OCI-LY7 (cell line): ENCODE measurements at places on chromosomes 1 and 21. TPM values are rescaled to one million over a fixed set of nuclear protein-coding genes. Genes with fewer than 3 reads are reported as not detected.

The NOTCH2NLA gene
- 31.1 and 36.4 TPM in 2 replicates for total RNA-seq

GRCh38 chr1:156052862-156053767 lies 483 bp downstream of the UBQLN4 start:
- DNase-seq: peak; percentile 78

The FAM78B gene
- total RNA-seq: not detected in 2 replicates

- no peak for DNase-seq
Observed at GRCh38 chr21:46340998-46341397, 17.0 kb downstream of the PCNT start.

- DNase-seq: no peak
Observed at GRCh38 chr21:44870748-44871495, 2.6 kb downstream of the PTTG1IP start.

The ADAM30 gene
- total RNA-seq: not detected in 2 replicates

GRCh38 chr1:21439721-21440629 lies at the start of gene NBPF3:
Gene NBPF3 (plus strand): TSS chr1:21440137. CDS start chr1:21445087, 4,950 bp downstream.
- DNase-seq: no peak

DNA sequence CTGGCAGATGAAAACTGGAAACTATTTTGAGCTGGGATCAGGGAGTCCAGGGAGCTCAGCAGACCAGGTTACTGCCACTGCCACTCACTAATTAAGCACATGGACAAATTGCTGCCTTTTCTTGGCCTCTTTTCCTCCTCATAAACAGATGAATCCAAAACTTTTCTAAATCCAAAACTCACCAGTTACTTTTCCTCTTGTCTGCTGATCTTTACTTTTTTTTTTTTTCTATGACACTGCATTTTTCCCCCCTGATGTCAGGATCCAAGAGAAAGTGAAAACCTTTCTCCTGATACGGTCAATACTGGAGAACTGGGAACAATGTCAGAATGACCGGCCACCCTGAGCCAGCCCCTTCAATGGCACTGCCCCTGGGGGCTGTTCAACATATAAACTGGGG lies 405.8 kb downstream of the DUSP10 start:
- DNase-seq: no peak

DNA sequence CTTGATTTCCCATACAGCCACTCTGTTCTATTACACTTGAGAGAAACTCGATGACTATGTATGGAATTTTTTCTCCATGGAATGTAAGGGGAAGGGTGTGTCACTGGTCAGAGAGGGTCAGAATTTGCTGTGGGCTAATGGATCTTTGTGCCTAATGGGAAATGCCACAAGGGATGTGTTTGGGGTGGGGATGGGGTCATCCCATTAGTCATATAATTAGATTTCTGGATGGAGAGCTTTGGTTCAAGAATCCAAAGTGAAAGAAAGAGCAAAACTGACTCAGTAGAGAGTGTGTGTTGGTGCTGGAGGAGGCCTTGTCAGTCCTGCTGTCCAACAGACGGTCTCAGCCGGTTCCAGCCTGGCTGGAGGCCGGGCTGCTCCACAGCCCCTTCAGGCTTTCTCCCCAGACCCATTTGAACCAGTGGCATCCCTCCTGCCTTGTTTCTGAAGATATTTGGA lies 86.4 kb downstream of the LAMC2 start:
- DNase-seq: no peak

GRCh38 chr1:89673251-89673650 lies 40.3 kb downstream of the LRRC8C start:
- DNase-seq: no peak

DNA sequence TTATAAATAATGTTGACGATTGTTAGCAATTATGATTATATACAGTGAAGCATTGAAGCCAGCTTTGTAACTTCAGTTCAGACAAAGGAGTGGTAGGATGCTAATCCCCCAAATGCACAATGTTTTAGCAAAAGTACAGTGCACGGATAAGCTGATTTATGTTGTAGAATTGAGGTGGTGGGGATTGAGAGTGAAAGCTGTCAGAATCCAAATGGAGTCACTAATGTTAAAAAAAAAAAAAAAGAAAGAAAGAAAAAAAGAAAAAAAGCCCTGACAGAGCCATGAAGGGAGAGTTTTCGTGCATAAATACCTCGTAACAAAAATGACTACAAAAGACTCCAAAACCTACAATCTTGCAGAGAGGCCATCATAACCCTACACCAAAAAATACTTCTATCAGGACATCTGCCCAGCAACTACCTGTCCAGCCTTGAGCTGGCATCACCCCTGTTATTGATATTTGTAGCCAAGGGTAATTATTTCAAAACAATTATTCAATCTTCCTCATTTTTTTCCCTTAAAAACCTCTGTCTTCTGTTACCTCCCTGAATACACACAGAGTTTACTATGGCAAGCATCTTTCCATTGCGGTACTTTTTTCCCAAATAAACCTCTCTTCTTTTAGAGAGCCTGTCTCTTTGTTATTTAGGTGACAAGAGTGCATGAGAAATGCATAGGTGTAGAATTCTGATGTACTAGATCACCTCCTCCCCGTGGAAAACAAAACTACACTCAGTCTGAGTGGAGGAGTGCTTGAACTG lies 2.5 kb upstream of the TRIM67 start:
- no peak for DNase-seq

- no peak for DNase-seq
Observed at GRCh38 chr1:223503348-223503747, 110.1 kb downstream of the CCDC185 start.

The LTN1 gene
- 30.1 and 32.6 TPM in 2 replicates for total RNA-seq

GRCh38 chr1:78045926-78046778 lies at the start of gene GIPC2:
Gene GIPC2 (plus strand): TSS chr1:78045966. CDS start chr1:78046095, 129 bp downstream.
- DNase-seq: no peak

DNA sequence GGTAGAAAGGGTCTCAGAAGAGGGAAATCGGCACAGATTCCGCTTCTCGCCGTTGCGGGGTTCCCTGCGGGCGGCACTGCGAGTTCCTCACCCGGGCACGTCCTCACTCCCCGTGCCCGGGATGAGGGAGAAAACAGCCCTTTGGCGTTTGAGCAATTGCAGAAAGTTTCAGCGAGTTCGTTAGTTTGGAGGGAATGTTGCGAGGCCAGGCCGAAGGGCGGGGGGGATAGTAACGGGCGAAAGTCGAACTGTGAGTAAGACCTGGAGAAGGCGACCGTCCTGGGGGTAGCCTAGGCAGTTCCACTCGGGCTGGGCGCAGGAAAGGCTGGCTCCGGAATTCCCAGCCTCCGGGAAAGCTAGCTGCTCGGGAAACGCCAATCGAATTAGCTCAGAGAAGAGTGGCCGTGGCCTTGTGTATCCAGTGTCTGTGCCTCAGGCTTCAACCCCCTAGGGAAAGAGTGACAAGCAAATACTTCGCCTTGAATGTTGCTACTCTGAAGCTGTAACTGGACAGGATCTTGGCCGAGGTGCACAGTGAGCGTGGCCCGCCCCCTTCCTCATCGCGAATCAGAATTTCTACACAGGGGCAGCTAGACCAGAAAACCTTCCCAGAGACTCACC lies 787 bp downstream of the PTGFR start:
- no peak for DNase-seq

The YBEY gene
- 22.8 and 23.5 TPM in 2 replicates for total RNA-seq

DNA sequence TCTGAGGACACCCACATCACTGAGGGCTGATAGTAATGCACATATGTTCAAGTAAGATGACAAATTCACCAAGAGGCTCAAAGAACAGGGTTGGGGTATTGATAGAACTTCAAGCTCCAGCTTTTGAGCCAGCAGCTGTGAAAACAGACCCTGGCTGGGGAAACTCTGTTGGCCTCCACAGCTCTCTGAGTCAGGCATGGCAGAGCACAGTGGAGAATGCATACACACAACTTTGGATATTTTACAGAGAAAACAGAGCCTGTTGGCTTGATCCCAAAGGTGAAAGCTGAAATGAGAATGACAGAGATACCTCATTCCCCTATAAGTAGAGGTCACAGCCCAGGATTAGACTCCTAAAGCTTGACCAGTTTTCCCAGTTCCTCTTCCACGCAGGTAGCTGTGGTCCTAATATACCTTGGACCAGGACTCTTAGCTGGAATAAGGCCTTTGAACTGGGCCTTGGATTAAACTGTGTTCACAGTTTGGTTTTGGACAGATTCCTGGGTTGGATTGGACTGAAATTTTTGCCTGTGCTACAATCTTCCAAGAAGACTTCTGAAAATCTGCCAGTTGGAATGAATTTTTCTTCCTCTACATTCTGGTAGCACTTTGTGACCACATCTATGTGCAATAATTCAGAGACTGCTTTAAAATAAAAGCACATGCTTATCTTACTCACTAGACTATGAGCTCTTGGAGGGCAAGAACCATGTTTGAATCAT lies 101.6 kb upstream of the HMGB4 start:
- no peak for DNase-seq

- no peak for DNase-seq
Observed at GRCh38 chr1:205294175-205294917, 27.2 kb downstream of the NUAK2 start.

DNA sequence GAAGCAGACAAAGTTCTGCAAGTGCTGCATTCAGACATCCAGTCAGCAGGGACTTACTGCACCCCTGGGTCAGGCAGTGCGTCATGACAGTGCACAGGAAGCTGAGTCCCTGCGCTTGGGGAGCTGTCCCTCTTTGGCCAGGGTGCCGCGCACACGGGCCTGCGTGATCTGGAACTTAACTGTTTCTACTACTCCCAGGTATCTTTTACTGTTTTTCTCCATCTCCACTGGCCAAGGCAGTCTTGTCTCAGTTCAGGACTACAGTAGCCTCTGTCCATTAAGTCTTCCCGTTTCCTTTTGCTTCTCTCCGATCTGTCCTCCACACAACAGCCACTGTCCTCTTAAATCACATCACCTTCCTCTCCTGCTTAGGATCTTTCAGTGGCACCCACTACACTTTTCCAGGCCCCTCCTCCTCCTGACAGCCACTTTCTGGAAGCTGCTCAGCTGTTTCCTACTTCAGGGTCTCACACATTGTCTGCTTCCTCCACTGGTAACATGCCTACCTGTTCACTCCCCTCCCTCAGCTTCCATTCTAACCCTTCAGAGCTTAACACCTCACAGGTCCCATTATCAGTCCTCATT lies 15.9 kb downstream of the ERRFI1 start:
- no peak for DNase-seq

GRCh38 chr1:100387657-100388350 lies 35.5 kb downstream of the CDC14A start:
- DNase-seq: no peak

GRCh38 chr1:44681905-44682882 lies 7.7 kb downstream of the ARMH1 start:
- DNase-seq: no peak

The LCE3C gene
- not detected in 2 replicates for total RNA-seq

- DNase-seq: no peak
Observed at GRCh38 chr1:225961659-225962439, 20.8 kb upstream of the LEFTY2 start.

- no peak for DNase-seq
Observed at GRCh38 chr1:47690341-47691250, 252.8 kb downstream of the FOXD2 start.

DNA sequence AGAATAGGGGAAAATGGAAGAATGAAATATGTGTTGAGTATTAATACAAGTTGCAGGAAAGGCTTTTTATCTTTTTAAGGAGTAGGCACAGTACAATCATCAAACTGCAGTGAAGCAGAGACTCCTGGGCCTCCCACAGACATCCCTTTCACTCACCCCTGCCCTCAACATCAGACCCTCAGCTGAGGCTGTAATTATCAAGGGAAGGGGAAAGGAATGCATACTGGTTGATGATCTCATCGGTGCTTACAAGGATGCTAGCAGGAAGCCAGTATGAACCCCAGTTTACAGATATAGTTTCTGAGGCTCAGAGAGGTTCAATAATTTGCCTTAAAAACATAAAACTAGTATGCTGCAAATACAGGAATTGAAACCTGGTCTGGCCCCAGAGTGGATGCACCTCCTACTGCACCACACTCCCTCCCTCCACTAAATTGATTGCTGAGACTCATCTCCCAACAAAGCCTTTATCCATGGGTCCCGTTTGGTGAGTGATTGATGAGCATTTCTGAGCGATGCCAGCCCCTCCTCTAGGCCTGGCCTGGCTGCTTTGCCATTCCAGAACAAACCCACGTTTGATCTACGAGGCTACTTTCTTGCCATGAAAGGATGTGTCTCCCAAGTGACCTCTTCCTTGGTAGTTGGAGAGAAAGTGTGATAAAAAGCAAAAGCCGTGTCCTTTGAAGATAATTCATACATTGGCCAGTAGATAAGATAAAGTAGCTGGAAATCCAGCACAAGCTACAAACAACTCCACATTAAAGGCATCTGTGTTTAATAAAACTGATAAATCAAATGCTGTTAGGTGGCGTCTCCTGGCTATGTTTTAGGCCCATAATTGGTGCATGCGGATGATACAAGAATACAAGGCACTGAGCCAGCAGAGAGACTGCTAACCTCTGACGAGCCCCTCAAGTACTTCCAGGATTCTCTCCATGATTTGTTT lies 233.9 kb upstream of the CAMK1G start:
- no peak for DNase-seq

- no peak for DNase-seq
Observed at GRCh38 chr1:220294846-220295301, 22.6 kb upstream of the RAB3GAP2 start.

- no peak for DNase-seq
Observed at GRCh38 chr1:77056525-77056924, 162.7 kb downstream of the PIGK start.

DNA sequence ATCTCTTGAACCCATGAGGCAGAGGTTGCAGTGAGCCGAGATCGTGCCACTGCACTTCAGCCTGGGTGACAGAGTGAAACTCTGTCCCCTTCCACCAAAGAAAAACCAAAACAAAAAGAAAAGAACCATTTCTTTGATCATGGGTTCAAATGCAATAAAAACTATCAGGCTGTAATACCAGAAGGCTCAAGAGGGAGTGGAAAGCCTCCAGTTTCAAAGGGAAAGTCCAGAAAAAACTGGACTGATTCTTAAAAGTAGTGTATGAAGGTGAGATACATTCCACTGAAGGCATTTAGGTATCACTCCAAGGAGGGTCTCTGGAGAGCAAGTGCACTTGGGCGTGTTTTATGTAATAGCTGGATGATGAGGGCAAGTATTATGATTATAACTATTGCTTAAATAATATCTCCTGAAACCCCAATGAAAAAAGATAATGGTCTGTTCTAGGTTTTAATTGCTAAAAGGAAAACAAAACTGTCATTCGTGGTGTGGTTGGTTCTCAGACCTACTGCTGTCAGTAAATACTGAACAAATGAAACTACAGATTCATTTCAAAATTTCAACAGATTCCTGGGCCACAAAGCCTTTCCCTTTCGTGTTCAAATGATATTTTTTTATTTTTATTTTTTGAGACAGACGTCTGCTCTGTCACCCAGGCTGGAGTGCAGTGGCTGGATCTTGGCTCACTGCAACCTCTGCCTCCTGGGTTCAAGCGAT lies 6.0 kb upstream of the CAMTA1 start:
- no peak for DNase-seq

The KDM1A gene
- 88.8 and 99.1 TPM in 2 replicates for total RNA-seq

GRCh38 chr1:63634471-63634870 lies 41.3 kb downstream of the PGM1 start:
- DNase-seq: no peak
